ENCODE measurements at places on chromosomes 6 and 20.

GRCh38 chr20:44464514-44464913 is 11.2 kb upstream of the TTPAL start:
- no peak for DNase-seq

DNA sequence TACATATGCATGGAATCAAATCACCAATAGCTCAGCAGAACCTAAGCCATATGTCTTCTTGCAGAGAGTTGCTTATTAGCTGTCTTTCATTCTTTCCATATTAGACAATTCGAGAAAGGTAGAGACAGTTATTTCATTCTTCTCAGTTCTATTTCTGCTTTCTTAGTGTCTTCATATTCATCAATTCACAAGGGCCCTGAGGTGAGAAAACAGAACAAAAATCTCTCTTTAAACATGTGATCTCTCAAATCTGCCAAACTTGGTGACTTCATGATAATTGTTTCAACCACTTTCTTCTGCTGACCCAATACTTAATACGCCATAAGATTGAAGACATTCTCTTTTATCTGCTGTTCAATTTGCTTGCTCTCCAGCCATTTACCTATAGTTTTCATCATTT is 229.7 kb upstream of the MARCKS start:
- DNase-seq: no peak

- DNase-seq: no peak
Measured at GRCh38 chr20:35556871-35557270, 15.0 kb downstream of the ERGIC3 start.

DNA sequence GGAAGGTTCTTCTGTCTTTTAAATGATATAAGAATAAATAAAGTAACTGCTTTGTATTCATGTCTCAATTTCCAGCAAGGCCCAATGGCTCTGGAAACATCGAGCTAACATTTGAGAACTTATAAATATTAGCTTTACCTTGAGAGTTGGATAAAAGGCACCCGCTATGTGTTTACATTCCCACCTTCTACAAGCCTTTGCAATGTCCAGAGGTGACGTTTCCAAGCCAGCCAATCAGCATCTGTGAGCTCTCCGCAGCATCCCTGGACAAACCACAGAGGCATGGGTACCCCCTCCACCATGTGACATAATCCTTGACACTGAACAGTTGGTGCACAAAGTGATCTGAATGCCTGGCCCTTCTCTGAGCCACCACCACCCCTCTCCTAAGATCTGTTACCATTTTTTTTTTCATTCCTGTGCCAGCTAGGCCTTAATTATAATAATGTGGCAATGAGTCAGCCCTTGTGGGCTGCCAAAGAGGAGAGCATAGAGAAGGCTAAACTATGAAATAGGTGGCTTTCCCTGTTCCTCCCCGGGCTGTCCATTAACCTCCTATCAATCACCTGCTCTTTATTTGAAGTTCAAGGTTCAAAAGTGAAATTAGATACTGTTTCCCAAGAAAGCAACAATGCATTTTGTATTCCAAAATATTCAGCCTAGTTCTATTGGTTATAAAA is 4.1 kb downstream of the CBLN4 start:
- DNase-seq: no peak

GRCh38 chr20:37230200-37230599 is 31.4 kb downstream of the GHRH start:
- no peak for DNase-seq

DNA sequence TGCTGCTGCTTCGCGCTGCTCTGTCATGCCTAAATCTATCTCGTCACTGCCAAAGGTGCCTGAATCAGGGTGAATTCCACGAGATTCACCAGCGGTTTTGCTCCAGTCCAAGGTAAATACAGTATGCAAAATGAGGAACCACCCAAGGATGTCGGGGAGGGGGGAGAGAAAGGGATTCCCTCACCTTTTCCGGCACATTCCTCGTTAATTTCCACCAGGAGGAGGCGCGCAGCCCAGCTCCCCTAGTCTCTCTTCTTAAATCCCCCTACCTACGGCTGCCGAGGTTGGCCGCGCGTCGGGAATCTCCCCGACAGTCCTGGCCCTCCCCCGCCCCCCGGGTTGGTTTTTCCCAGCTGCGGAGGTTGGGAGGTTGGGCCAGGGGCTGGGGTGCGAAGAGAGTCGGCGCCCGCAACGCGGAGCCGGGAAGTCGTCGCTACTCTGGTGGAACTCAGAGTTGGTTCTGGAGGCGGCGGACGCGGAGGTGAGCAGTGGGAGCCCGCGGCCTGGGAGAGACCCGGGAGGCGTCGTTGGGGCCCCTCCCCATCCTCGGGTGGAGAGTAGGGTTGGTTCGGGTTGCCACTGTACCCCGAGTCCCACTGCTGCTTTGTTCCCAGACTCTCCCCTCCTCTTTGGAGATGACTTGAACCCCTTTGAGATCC is at the start of gene TPBG:
Gene TPBG (plus strand): TSS at position 390 of the 659 bp plus-strand sequence. CDS start 1,145 bp downstream, outside the sequence.
- DNase-seq: no peak

DNA sequence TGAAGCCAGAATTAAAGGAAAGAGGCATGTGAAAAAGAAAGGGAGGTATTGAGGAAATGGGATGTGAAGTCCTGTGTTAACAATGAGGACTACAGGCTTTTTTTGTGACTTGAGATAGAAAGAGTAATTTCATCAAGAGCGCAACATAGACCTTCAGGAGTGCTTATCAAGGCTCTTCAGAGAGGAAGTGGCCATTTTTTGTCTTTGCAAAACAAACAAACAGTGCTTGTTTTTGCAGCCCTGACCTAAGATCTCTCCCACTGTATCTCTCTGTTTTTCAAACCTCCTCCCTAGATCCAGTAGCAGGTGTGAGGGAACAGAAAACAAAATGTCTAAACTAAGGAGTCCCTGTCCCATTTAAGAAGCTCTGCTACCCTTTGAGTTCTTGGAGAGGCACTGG is 710.3 kb upstream of the MARCKS start:
- no peak for DNase-seq

GRCh38 chr20:32385541-32385940 is 27.4 kb downstream of the ASXL1 start:
- no peak for DNase-seq

All from stimulated activated CD8-positive, alpha-beta memory T cell treated with anti-CD3 and anti-CD28 coated beads, Interleukin-4, amount 100 ng/mL, for 1 hour (primary cell).